Stimulated activated memory B cell treated with anti-CD40 and anti-IgM and Interleukin-4, amounts not matched to agents 10 μg/mL and 1 μg/mL and 100 μg/mL, for 72 hours (primary cell): ENCODE measurements at places on chromosomes 6 and 20.

DNA sequence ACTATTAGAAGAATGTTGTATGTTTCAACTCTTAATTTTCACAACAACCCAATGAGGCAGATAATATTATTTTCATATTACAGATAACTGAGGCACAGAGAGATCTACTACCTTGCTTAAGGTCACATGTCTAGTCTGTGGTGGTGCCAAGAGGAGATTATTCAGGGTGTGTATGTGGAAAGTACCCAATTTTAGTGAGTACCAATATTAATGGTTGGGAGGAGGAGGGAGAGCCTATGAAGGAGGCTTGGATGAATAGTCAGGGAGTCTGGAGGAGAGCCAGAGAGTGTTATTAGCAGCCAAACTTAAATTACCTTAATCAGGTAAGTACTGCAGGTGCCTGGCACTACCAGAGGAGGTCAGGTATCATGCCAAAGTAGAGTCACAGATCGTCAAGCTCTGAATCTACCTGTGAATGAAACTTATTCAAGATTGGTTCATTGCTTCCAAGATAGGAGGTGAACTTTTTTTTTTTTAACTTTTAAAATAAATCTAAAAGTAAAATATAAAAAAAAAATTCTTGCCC lies 10.9 kb upstream of the CALHM6 start:
- ATAC-seq: no peak

GRCh38 chr6:112349636-112349934 lies 2.5 kb downstream of the RFPL4B start:
- no peak for ATAC-seq

DNA sequence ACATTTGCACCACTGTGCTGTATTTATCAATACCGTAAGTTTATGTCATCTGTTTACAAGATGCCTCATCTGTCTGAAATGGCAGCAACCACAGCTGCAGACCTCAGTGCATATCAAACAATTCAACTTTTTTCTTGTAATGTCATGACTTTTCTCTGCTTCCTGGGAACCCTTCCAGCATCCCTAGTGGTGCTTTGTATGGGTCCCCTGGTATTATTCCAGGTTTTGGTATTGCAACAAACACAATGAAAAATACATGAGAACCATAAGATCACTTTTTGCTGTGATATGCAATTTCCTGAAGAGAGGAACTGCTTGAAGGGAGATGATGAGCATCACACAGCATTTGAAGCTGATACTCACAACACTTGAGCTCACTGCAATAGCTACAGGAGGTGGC lies 12.0 kb upstream of the TXNDC5 start:
- ATAC-seq: no peak

- ATAC-seq: peak; percentile 70
Measured at GRCh38 chr6:88982720-88983119, 19.3 kb upstream of the RNGTT start.

DNA sequence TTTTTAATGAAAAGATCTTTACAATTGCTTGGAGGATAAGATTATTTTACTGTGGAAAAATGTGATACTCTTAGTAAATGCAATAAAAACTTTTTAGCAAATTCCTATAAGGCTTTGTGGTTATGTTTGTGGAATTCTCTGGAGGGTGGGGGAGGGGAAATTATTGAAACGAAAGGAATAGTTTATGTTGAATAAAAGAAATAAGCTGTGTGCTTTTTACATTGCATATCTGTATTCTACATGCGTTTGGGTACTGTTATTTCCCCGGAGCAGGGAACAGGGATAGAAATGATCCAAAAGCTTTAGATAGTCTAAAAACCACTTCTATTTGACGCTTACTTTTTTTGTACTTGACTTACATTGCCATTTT lies 143.8 kb downstream of the SLC16A10 start:
- ATAC-seq: no peak

DNA sequence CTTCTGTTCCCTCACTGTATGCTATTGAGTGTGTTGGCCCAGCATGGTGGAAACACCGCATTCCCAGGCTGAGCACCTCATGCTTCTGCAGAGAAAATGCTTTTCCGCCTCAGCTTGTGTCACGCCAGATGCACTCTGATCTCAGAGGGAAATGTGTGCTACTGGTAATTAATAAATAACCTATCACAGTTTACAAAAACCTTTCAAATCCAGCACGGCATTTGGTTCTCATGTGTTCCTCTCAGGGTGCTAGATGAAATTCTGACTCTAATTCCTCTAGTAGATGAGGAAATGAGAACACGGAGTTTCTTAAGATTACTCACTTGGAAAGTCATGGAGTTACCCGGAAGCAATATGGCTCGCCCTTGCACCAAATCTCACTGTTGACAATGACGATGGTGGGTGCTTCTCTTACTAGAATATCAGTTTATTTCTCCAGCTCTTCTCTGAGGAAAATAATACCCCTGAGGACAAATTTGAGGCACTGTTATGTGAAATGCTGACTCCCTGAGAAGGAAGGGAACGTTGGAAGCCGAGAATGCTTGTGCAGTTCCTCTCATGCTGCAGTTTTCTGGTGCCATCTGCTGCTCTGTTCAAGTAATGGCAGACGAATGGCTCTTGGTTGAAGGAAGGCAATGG lies 116.6 kb downstream of the RNF144B start:
- ATAC-seq: peak; percentile 73

GRCh38 chr20:31908016-31908415 lies 37.6 kb downstream of the TTLL9 start:
- ATAC-seq: no peak

- no peak for ATAC-seq
Measured at GRCh38 chr6:84728602-84729001, 35.8 kb downstream of the TBX18 start.

- ATAC-seq: peak; percentile 1
Measured at GRCh38 chr6:159761129-159761872, 544 bp upstream of the ACAT2 start.

GRCh38 chr6:167293590-167294091 lies 2.5 kb downstream of the UNC93A start:
- peak; percentile 4 for ATAC-seq

DNA sequence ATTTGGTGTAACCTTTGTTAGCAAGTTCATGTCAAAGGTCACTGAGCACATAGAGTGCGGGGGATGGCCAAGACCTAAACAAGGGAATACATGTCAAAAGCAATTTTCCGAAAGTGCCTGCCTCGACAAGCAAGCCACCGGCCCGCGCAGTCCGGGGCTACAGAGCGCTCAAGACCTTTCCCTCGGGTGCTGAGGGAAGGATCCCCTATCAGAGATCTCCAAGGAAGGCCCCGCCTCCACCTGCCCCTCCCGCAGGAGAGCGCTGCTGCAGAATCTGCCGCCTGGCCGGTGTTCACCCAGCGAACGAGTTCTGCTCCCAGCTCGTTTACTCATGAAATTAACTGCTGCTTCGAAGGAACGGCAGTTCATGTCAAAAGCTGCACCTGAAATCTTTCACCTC lies 252.7 kb downstream of the BMP7 start:
- no peak for ATAC-seq

- no peak for ATAC-seq
Measured at GRCh38 chr6:157996201-157996712, 14.6 kb downstream of the SYNJ2 start.

DNA sequence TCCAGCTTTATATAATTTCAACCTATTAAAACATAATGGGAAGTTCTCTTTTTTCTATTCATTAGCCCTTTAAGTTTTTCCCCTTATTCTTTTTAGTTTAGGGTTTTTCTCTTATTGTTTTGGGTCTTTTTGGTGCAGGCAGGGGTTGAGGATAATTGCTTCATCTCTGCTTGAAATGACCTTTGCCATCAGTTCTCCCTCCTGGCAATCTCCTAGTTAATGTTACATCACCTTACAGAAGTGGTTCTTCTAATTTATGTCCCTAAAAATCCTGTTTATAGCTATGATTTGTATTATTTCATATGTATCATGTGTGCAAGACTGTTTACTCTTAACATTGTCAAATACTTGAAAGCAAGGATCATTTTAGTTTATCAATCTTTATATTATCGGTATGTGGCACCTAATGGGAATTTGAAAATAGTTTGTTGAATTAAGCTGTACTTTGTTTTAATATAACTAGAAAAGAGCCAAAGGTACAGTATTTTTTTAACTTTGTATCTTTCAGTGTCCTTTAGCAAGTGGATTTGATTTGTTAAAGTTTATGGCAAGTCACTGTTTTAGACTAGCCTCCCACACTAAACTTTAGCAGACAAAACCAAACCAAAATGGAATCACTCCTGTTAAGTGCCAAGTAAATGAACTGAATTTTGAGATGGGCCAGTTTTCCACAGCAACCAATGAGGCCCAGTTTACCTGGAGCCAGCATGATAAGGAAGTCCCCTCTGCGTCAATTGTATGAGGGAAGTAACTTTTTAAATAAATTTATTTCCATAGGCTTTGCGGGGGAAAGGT lies 26.6 kb upstream of the RUNX2 start:
- no peak for ATAC-seq

GRCh38 chr6:87250019-87250418 lies 72.4 kb upstream of the SMIM8 start:
- ATAC-seq: no peak

DNA sequence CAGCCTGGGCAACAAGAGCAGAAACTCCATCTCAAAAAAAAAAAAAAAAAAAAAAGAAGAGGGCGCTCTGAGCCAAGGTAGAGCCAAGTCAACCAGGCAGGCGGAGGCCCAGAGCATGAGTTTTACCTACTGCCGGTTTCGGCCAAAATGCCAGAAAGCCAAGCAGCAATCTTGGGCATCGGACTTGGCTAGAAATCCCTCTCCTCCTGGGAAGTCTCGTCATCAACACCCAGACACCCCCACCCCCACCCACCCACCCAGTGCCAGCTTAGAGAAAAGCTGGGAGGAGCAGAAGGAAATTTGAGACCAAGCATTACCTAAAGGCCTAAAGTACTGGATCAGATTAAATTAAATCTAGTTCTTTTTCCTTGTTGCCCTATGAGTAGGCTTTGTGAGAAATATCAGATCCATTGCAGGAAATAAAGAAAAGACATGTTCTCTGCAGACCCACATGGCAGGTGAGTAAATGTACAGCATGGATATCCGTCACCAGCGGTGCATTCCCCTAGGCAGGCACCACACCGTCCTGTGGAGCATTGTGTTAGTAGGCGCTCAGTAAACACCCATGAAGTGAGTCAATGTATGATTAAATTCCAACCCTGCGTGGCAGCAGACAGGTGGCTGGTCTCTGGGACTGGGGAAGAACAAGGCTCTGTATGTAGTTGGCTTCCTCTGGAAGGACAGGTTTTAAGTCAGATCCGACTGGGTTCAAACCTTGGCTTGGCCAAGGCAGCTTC lies 21.0 kb downstream of the RIPOR3 start:
- no peak for ATAC-seq

- ATAC-seq: no peak
Measured at GRCh38 chr6:128025478-128025877, 124.6 kb upstream of the THEMIS start.

DNA sequence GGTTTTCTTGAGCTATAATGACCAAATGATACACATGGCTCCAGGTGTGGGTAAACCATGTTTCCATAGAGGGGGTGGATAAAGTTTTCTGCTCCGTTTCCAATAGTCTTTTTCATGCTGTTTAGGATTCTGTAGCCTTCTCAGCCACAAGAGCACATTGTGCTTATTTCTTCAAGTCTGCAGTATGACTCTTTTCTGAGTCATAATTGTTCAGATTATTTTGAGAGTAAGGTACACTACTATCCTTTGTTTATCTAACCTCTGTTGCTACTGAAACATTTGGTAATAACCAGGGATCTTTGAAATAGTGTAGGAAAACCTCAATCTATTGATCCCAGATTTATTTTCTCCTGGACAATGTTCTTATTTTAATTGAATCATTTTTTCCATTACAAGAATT lies 247.9 kb upstream of the BMP2 start:
- no peak for ATAC-seq
